HCT116 (cell line): ENCODE measurements at places on chromosomes 3 and 15. TPM values are rescaled to one million over a fixed set of nuclear protein-coding genes. Genes with fewer than 3 reads are reported as not detected.
A peak's percentile ranks its signal among the peaks of the same experiment; 100 is the strongest.

PDCD7 gene
- total RNA-seq, result 31.6 TPM

IL12A gene
- 2.8 TPM for total RNA-seq

- no peak overlapping the region for H3K4me3 ChIP-seq
- H3K36me3 ChIP-seq, result no peaks in the 10 kb centered on the region
- no peak for DNase-seq
- H3K4me1 ChIP-seq, result no peaks in the 10 kb centered on the region
- H3K27ac ChIP-seq, result no peak overlapping the region
Observed at GRCh38 chr3:123258359-123258758, 56.6 kb downstream of the SEC22A start.

- no peaks in the 10 kb centered on the region for H3K36me3 ChIP-seq
- DNase-seq, result no peak
- H3K4me3 ChIP-seq, result no peak overlapping the region
- H3K4me1 ChIP-seq, result no peaks in the 10 kb centered on the region
- H3K27me3 ChIP-seq, result no peaks in the 10 kb centered on the region
- H3K27ac ChIP-seq, result no peak overlapping the region
Observed at GRCh38 chr15:93803421-93804152, 427.8 kb upstream of the MCTP2 start.

GRCh38 chr3:33063651-33064051 lies 33.3 kb downstream of the GLB1 start:
- peaks cover 8% of the 10 kb centered on the region for H3K4me1 ChIP-seq
- no peaks in the 10 kb centered on the region for H3K27me3 ChIP-seq
- no peak overlapping the region for H3K27ac ChIP-seq

GRCh38 chr15:69414701-69415167 lies 585 bp downstream of the KIF23 start:
- no peaks in the 10 kb centered on the region for H3K27me3 ChIP-seq
- peak; percentile 4 for DNase-seq
- H3K4me3 ChIP-seq, result peak overlapping the region; percentile 89
- H3K27ac ChIP-seq, result peak overlapping the region; percentile 83

DNA sequence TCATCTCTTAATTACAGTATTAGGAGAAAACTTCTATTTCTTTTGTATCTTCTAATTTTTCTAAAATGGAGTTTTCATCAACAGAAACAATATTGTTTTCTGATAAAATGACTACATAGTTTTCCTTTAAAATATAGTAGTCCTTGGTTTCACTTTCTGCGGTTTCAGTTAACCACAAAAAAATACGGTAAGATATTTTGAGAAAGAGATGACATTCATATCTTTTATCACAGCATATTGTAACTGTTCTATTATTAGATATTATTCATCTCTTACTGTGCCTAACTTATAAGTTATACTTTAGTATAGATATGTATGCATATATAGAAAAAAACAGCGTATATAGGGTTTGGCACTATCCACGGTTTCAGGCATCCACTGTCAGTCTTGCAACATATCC lies 2.3 kb downstream of the B4GALT4 start:
- no peak overlapping the region for H3K4me3 ChIP-seq
- no peaks in the 10 kb centered on the region for H3K27me3 ChIP-seq
- peaks cover 6% of the 10 kb centered on the region for H3K4me1 ChIP-seq
- H3K27ac ChIP-seq, result no peak overlapping the region
- no peak for DNase-seq
- no peaks in the 10 kb centered on the region for H3K36me3 ChIP-seq

DNA sequence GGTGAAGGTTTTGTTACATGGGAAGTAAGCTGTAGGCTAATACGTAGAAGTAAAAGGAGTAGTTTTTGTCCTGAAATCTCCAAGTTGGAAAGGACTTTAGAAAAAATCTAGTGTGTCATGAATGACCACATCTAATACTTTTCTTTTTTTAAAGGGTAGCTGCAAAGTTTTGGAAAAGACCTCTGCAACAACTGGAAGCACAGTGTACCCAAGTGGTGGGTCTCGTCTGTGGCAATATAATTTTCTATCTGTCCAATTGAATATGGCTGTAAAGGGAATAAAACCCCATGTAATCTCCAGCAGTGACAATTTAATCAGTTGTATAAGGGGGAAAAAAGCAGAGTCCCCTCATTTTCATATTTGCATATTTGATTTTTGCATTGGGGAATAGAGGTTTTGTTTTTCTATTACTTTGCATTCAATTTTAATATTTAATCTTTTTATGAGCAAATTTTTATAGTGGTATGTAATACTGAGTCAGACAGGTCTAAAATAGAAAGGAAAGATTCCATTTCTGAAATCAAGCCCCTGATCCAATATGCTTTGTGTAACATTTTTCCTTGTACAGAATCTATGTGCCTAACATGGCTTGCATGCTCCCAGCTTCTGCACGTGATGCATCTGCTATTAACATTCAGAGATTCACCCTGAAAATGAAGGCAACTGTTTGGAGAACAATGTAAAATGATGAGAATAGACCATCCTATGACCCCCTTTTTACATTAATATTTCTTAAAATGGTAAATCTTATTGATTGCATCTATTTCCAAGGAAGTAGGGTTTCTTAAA lies 531.4 kb downstream of the ZIC1 start:
- no peaks in the 10 kb centered on the region for H3K36me3 ChIP-seq
- no peak overlapping the region for H3K27ac ChIP-seq
- no peaks in the 10 kb centered on the region for H3K27me3 ChIP-seq
- DNase-seq, result no peak

DNA sequence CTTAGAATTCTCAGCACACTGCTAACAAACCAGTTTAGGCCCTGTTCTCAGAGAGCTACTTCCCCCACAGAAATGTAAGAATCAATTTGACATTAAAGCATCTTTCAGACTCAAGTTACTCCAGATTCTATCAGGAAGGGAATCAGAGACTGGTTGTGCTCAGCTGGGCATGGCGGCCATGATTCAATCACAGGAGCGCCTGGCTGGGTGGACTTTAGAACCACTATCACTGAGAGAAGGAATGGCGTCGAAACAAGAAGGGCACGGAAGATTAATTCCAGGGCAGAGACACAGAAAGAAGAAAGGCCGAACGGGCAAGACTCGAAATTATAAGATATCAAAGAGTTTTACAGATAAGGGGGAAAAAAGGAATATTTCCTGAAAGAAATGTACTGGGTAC lies 6.2 kb downstream of the TNIK start:
- H3K27me3 ChIP-seq, result no peaks in the 10 kb centered on the region
- no peaks in the 10 kb centered on the region for H3K36me3 ChIP-seq
- no peak for DNase-seq
- H3K4me1 ChIP-seq, result peaks cover 8% of the 10 kb centered on the region; the same call in 1 of the 2 replicates

GRCh38 chr3:122973893-122974615 lies 53.5 kb downstream of the SEMA5B start:
- no peak for DNase-seq
- H3K36me3 ChIP-seq, result no peaks in the 10 kb centered on the region
- H3K27ac ChIP-seq, result no peak overlapping the region
- 0 out of 2 replicates have a peak, but pooled peaks cover under 1% of the 10 kb centered on the region for H3K27me3 ChIP-seq
- no peak overlapping the region for H3K4me3 ChIP-seq
- H3K4me1 ChIP-seq, result peaks cover 9% of the 10 kb centered on the region

SMARCC1 gene
- 168 TPM for total RNA-seq

DNA sequence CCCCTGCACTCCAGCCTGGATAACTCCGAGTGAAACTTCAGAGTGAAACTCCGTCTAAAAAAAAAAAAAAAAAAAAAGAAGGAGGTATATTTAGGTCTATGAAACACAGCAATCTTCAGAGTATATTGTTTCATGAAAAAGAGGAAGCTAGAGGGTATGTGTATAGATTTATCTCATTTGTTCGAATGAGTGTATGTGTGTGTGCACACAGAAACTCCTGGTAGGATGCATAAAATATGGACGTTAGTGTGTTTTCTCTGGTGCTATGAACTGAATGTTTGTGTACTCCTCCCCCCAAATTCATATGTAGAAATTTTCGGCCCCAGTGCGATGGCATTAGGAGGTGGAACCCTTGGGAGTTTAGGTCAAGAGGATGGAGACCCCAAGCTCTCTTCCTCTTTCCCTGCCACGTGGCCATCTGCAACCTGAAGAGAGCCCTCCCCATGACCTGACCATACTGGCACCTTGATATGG lies 98.6 kb upstream of the KLF13 start:
- no peak overlapping the region for H3K27ac ChIP-seq
- H3K36me3 ChIP-seq, result no peaks in the 10 kb centered on the region
- H3K4me3 ChIP-seq, result no peak overlapping the region
- H3K27me3 ChIP-seq, result no peaks in the 10 kb centered on the region
- no peak for DNase-seq

- no peak overlapping the region for H3K4me3 ChIP-seq
- H3K4me1 ChIP-seq, result peaks cover 48% of the 10 kb centered on the region
- DNase-seq, result no peak
- no peaks in the 10 kb centered on the region for H3K36me3 ChIP-seq
- H3K27me3 ChIP-seq, result no peaks in the 10 kb centered on the region
Observed at GRCh38 chr15:58736018-58736643, 13.4 kb downstream of the ADAM10 start.

GRCh38 chr15:83039206-83039605 lies 27.8 kb upstream of the C15orf40 start:
- no peak for DNase-seq
- H3K36me3 ChIP-seq, result peaks cover 12% of the 10 kb centered on the region
- no peaks in the 10 kb centered on the region for H3K4me1 ChIP-seq
- no peaks in the 10 kb centered on the region for H3K27me3 ChIP-seq

DNA sequence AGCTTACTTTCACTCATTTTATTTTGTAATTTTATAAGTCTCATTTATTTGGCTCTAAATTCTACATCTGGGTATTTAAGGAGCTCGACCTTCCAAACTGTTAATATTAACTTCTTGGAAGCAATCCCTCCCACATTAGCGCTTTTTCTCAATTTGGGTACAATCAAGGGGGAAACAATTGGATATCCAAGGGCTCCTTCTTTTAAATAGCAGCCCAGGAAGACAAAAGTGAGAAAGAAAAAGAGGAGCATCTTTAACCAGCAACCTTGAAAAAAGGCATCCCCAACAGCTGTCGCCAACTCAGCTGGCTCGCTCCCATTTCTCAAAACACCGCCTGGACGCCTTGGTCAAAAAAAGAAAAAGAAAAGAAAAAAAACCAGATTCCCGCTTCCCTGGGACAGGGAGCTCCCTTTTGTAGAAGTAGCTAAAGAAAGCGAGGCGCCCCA lies 873 bp downstream of the C3orf70 start:
- H3K27me3 ChIP-seq, result peaks cover 44% of the 10 kb centered on the region
- no peaks in the 10 kb centered on the region for H3K36me3 ChIP-seq
- no peak for DNase-seq

HYAL1 gene
- 6.1 TPM for total RNA-seq

SPATA12 gene
- total RNA-seq, result 0.22 TPM

GRCh38 chr15:47213883-47214282 lies 503.4 kb upstream of the SEMA6D start:
- no peaks in the 10 kb centered on the region for H3K27me3 ChIP-seq
- no peak overlapping the region for H3K27ac ChIP-seq
- H3K4me1 ChIP-seq, result no peaks in the 10 kb centered on the region
- H3K36me3 ChIP-seq, result no peaks in the 10 kb centered on the region
- no peak for DNase-seq

DNA sequence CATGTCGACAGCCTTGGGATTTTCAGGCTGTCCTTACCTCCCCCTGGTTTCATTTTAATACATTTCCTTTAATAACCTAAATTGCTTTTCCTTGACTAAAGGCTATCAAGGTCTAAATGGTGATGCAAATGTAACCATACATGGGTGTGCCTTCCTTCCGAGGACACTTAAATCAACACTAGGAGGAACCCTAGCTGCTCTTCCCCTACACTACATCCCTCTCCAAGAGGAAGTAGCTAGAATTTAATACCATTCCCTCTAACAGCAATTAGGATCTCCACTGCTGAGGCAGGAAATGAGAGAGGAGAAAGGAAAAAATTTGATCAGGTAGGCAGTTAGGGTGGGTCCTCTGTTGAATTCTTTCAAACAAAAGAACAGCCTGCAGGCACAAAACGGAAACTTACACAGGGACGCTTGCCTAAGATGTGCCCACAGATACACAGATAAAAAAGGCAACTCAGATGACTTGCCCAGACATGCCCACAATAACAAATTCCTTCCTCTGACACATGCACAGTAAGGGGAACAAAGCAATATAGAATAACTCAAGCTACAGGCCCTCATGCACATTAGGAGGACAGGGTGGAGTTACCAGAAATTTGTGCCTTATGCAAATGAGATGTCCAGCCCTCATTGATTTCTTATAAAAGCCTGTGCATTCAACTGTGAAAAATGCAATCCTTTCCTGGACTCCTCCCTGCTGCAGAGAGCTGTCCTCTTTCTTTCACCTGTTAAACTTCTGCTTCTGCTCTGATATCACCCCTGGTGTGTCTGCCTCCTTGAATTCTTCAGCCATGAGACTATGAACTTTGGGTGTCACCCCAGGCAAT lies 1024.4 kb upstream of the CADM2 start:
- no peaks in the 10 kb centered on the region for H3K36me3 ChIP-seq
- no peaks in the 10 kb centered on the region for H3K27me3 ChIP-seq
- no peaks in the 10 kb centered on the region for H3K4me1 ChIP-seq
- no peak overlapping the region for H3K4me3 ChIP-seq
- no peak overlapping the region for H3K27ac ChIP-seq

TTC23 gene
- 10.2 TPM for total RNA-seq

DNA sequence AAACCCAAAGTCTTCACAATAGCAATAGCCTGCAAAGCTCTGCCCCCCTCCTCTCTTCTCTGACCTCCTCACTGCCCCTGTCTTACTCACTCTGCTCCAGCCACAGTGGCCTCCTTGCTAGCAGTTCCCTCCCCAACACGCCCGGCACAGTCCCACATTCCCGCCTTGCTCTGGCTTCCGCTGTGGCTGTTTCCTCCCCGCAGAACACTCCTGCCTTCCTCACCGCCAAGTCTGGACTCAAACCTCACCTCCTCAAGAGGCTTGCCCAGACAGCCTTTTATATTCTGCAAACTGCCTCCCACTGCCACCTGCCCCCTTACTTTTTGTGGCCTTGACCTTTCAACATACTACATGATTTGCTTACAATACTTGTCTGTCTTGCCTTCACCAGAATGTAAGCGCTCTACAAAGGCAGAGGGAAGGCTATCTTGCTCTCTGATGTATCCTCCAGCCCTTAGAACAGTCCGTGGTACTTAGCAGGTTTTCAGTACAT lies 406 bp upstream of the MPI start:
- DNase-seq, result no peak
- peaks cover 52% of the 10 kb centered on the region for H3K4me1 ChIP-seq
- no peaks in the 10 kb centered on the region for H3K27me3 ChIP-seq
- H3K27ac ChIP-seq, result peak overlapping the region; percentile 73
- H3K4me3 ChIP-seq, result peak overlapping the region; percentile 98

GRCh38 chr3:102158080-102158740 lies 276.6 kb upstream of the ZPLD1 start:
- no peak overlapping the region for H3K27ac ChIP-seq
- DNase-seq, result no peak
- no peaks in the 10 kb centered on the region for H3K4me1 ChIP-seq
- H3K36me3 ChIP-seq, result no peaks in the 10 kb centered on the region

GRCh38 chr15:56098195-56098863 lies 104.9 kb upstream of the NEDD4 start:
- H3K27ac ChIP-seq, result no peak overlapping the region
- H3K36me3 ChIP-seq, result peaks cover 21% of the 10 kb centered on the region
- no peak for DNase-seq
- no peak overlapping the region for H3K4me3 ChIP-seq

ASB14 gene
- total RNA-seq, result not detected

DNA sequence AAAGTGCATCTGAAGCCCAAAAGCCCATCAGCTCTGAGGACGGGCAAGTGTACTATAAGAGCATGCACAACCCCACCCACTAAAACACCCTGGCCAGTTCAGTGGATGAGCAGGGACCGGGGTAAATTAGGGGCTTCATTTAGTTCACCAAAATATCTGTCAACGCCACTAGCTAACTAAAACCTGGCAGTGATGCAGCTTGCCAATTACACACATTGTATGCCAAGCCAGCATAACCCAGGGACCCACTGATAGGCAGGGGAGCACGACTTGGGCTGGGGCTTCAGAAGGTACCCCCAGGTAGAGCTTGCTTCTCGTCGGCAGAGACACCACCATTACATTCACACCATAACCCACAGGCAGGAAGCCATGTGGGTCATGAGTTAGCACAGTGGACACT lies 47.0 kb downstream of the PTPN23 start:
- DNase-seq, result no peak
- H3K4me1 ChIP-seq, result no peaks in the 10 kb centered on the region
- no peaks in the 10 kb centered on the region for H3K27me3 ChIP-seq
- peaks cover 5% of the 10 kb centered on the region; the same call in 1 of the 2 replicates for H3K36me3 ChIP-seq
